CD4-positive, alpha-beta T cell treated with Interleukin-6 at 100 ng/mL for 8 hours (primary cell): ENCODE measurements at places on chromosomes 5 and 9.

DNA sequence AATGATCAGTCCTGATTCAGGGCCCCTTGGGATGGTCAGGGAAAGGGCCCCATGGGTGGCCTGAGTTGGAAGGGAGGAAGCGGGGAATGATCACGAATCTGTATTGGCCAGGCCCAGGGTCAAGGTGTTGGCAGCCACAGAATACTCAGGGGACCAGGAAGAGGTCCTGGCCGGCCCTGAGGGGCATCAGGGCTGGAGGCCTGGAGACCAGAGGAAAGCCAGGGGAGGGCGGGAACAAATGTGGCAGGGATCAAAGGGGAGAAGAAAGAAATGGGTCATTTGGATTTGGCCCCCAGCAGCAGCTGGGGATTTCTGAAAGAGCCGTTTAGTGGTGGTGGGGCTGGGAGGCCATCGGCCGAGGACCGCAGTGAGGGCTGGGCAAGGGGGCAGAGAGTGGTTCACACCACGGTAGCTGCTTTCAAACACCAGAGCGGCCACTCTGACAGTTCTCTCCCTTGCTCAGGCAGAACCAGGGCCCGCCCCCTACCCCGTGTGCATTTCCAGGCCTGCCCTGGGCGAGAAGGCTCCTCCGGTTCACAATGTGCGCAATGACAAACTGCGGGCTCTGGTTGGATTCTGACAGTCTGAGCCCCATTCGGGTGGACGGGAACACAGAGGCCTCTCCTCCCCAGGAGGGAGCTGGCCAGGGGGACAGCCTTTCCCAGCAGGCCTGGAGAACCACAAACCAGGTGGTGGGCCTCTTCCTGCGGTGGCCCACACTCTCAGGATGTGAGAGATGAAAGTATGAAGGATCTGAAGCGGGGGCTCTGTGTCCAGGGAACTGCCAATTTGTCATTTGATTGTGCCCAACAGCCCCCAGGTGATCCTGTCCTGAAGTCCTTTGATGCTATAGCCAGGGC lies 220.3 kb upstream of the IER5L start:
- no peak for DNase-seq

- no peak for DNase-seq
Measured at GRCh38 chr9:81035171-81035570, 654.2 kb downstream of the TLE1 start.

GRCh38 chr9:134698587-134699342 lies 57.2 kb downstream of the COL5A1 start:
- DNase-seq = peak; percentile 14

- DNase-seq = no peak
Measured at GRCh38 chr5:12330993-12331588, 426.8 kb upstream of the CTNND2 start.

GRCh38 chr9:125747765-125748445 lies 732 bp downstream of the PBX3 start:
- peak; percentile 3 for DNase-seq

- DNase-seq = no peak
Measured at GRCh38 chr5:74017786-74018211, 391.8 kb downstream of the ARHGEF28 start.

GRCh38 chr5:125011419-125011818 lies 265.0 kb upstream of the ZNF608 start:
- DNase-seq = no peak

DNA sequence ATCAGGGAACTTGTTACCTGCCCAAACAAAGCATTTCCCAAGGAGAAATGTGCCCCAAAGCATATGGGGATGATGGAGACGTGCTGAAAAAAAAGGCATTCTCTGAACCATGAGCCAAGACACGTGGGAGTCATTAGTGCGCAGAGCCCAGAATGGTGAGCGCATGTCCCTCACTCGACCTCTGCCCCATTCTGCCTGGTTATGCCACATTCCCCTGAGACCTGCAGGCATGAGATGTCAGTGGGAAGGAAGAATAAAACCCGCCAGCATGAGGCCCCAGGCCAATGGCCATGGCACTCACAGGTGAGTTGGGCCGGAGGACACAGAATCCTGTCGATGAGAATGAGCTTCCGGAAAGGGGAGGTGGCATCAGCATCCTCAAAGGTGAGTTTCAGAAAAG lies 228.9 kb downstream of the CDK5RAP2 start:
- DNase-seq = no peak

DNA sequence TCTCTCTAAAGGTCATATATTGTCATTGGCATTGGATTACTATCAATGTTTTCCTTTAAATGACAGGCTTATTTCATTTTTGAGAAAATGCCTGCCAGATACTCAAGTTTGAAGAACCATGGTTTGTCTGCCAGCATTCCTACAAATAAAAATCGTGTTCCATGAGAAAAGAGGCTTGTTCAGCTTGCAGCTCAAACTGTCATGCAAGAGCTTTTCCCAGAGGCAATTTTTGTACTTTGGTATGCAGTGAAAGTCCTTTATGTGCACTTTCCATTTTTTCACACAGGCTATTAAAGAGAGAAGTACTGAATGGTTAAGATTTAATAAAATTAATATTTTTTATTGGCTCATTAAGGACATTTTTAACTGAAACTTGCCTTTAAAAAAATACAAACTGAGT lies 110.4 kb downstream of the FBXO4 start:
- no peak for DNase-seq

DNA sequence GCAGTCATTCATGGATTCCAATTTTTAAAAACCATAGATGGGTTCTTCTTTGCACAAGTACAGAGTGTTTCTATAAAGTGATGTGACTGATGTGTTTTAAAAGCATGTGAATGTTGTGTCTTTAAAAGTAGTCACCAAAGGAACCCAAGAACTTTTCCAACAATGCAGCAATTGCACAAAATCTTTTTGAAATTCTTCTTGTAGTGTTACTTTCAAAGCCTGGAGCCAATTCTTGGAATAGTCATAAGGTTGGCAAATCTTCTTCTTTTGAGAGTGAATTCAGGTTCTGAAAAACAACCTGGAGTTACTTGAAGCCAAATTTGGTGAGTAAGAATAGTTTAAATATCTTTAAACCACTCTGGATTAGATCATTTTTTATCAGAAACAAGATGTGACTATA lies 10.5 kb downstream of the GRAMD2B start:
- no peak for DNase-seq

GRCh38 chr5:7745882-7746610 lies 104.9 kb downstream of the CFAP90 start:
- no peak for DNase-seq

GRCh38 chr5:179219661-179220620 lies 125.3 kb downstream of the ADAMTS2 start:
- no peak for DNase-seq

DNA sequence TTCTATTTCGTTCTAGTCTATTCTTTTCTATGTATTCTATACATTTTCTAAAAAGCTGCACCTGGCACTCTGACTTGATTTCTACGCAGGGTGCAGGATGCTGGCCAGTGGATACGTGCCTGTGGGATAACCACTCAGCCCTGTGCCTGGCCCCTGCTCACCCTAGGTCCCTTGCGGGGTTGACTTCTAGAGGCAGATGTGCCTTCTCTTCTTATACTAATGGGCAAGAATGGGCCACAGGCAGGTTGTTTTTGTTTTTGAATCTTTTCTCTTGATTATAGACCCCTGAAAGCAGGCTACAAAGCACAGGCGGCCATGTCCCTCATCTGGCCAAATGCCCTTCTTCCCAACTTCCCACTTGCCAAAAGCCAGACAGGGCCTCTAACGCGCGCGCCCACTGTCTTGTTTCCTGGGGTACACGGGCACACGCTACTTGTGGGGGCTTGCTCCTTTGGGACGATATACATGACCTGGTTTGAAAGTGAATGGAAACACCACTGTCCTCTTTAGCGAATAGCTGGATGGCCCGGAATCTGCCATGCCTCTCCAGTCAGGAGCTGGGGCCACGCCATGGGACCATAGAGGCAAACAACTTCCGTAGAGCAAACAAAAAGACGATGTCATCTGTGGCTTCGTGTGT lies 162.7 kb upstream of the IRX2 start:
- no peak for DNase-seq

DNA sequence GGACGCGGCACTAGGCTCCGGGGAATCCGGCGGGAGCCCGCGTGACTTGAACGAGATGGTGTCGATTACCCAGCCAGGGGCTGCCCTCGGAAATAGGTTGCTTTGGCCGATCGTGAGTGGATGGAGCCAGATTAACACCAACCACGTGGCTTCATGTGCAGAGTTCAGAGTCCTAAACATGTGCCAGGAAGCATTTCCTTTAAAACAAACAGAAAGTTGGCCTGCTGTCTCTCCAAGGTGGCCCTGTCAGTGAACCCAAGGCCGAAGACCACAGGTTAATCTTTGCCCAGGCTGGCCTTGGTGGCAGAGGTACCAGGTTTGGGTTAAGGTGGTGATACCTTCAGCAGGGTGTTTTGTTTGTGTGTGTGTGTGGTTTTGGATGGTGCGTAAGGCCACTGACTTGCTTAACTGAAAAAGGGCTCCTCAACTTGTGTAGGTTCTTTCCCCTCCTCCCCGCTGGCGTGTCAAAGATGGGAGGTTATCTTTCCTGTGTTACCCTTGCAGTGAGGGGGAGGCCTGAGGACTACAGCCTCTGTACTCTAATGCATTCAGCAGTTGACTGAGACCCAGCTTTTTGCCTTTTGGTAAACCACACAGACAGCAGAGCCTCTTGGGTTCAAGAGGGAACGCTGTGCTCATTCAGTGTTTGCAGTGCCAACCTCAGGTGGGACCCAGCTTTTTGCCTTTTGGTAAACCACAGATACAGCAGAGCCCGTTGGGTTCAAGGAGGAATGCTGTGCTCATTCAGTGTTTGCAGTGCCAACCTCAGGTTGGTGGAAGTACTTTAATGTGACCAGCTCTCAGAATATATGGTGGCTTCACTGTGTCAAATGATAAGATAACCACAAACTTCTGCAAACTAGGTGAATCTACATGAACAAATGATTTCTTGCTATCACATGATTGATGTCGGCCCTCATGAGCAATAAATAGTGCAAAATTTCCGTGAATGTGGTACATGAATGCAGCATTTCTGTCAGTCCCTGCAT lies 1.4 kb downstream of the IQGAP2 start:
- peak; percentile 75 for DNase-seq

DNA sequence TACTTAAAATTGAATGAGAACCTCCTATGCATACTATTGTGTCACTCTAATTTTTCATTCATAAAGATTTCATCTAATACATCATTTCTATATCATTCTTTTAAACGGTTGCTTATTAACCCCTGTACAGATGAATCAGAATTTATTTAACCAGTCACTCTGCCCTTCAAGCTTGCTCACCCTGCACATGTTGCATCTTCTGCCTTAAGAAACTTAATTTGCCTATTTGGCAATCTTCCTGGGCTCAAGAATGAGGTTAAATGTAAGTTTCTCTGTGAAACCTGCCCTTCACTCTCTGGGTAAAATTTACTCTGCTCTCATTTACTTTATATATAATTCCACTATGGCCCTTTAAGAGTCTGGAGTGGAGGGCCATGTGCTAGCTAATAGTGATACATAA lies 434.7 kb upstream of the ZNF608 start:
- no peak for DNase-seq

- no peak for DNase-seq
Measured at GRCh38 chr9:94799578-94800264, 73.2 kb downstream of the AOPEP start.

DNA sequence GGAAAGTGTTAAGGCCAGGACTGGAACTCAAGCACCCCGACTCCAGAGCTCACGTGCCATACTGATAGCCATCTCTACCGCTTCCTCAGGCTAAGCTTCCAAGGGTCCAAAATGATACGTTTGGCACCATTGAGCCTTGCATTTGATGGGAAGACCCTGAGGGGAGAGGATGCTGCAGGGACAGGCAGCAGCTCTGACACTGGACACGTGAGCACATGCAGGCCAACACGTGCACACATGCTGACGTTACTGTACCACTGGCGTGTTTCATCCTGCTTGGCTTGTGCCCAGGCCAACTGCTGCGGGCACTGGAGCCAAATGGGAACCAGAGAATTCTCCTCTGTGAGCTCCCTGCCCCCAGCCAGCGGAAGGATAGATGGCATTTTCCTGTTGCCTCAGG lies 5.2 kb downstream of the FAT2 start:
- no peak for DNase-seq

DNA sequence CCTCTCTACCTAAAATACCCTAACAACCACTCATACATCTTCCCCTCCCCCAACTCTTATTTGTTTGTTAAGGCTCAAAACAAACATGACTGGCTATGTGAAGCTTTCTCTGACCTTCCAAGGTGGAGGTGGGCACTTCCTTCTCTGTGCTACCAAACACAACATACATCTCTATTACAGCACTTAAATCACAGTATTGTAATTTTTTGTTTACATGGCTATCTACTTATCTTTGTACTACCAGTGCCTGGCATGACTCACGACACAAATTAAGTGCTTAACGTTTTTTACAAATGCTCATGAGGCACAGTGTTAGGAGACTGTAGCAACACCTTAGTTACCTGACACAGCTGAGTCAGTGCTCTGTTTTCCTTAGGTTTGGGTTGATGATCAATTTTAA lies 18.6 kb downstream of the HOMER1 start:
- DNase-seq = no peak

DNA sequence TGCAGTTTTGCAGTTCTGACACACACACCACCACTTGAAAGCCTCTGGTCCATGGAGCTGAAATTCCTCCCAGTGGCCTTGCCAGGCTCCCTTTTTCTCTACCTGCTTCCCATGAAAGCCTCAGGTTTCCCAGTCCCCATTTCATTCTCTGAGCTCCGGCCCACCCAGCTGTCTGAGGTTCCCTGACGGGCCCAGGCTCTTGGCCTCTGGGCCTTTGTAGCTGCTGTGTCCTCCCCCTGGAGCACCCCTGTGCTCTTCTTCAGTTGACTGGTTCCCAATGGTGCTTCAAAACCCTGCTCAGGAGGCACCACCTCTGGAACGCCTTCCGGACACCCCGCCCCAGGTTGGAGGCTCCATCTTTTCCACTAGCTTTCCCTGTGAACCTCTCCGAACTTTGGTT lies 155.9 kb upstream of the SHB start:
- no peak for DNase-seq

GRCh38 chr9:130599625-130600024 lies 20.2 kb downstream of the FUBP3 start:
- DNase-seq = no peak

DNA sequence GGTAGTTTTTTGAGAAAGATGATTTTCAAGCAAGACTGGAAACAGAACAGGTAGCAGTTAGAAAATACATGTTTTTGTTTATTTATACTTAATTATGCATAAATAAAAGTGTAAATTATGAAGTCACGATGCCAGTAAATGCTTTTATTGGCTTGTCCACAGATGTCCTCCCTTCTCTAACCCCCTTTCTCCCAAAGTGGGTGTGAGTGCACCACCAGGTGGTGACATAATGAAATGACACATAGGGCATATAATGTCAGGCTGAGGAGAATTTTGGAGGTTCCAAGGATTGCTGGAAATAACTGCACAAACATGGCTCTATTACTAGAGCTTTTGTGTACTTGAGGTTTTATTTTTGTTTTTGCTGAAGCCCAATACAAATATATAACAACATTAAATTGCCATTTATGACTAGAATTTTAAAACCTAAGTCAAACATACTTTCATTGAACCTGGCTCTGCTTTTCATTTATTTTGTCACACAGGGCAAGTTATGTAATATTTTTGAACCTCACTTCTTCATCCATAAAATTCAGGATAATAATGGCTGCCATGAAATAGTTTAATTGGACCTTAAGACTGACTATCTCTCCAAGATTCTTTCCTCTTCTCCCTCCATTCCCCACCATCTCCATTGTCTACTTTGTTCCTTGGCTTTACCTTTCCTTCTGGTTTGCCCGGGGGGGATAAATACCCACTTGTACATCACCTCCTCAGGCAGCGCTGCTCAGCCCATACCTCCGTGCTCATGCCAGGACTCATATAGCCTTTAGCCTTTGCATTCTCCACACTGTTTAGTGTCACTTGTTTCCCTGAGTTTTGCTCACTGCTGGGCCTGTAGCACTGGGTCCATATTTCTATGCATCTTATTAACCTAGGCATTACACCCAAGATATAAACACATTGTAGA lies 168.8 kb downstream of the PDE4D start:
- DNase-seq = no peak

- no peak for DNase-seq
Measured at GRCh38 chr9:77743386-77743785, 95.3 kb upstream of the GNA14 start.
